Esophagus squamous epithelium (tissue), 5 donors: ENCODE measurements at places on chromosomes 7 and 10.

- DNase-seq, result no peak
Measured at GRCh38 chr7:101377189-101377736, 14.6 kb downstream of the COL26A1 start.

GRCh38 chr7:117937753-117938483 lies 64.7 kb upstream of the CTTNBP2 start:
- no peak for DNase-seq

DNA sequence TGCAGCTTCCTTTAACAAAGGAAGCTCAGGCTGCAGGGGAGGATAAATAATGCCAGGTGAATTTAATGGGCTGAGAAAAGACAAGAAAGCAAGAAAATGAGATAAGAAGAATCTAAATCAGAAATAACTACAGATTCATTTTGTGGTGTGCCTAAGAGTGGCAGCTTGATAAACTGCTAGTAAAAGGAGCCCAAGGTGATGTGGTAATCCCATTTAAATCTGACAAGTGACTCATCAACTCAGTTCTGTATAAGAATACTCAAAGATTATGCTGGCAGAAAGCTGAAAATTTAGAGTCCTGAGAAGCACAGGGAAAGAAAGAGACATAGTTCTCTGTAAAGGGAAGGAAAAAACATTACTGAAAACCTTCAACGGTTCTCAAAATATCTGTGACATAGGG lies 109.4 kb upstream of the PDE1C start:
- DNase-seq, result no peak

DNA sequence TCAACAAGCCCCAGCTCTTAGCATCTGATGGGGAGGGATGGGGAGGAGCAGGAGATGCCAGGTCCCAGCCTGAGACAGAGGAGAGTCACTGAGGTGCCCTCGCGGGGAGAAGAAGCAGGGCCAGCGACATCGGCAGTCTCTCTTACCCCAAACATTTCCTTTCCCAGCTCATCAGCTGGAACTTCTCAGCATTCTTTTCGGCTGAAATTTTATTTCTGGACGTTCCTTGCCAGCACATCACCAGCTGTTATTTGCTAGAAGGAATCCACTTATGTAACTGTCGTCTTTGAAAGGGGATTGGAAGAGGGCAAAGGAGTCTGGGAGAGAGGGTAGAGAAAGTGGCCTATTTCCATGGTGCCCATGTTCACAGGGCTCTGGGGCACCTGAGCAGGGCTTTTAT lies 101.0 kb upstream of the SHH start:
- DNase-seq, result no peak

GRCh38 chr7:24769014-24769830 lies 12.0 kb upstream of the GSDME start:
- DNase-seq, result no peak

GRCh38 chr7:29341156-29341555 lies 146.6 kb downstream of the CHN2 start:
- no peak for DNase-seq

GRCh38 chr10:22992075-22992474 lies 64.2 kb downstream of the ARMC3 start:
- no peak for DNase-seq

- DNase-seq, result no peak
Measured at GRCh38 chr10:16717622-16718395, 99.4 kb downstream of the RSU1 start.

GRCh38 chr10:66564287-66564686 lies 361.5 kb upstream of the LRRTM3 start:
- DNase-seq, result no peak

- DNase-seq, result no peak
Measured at GRCh38 chr7:34044306-34044643, 138.9 kb downstream of the BMPER start.

GRCh38 chr7:95491634-95492314 lies 6.0 kb downstream of the ASB4 start:
- no peak for DNase-seq

- no peak for DNase-seq
Measured at GRCh38 chr7:132752431-132752830, 176.2 kb upstream of the PLXNA4 start.

- DNase-seq, result no peak
Measured at GRCh38 chr7:48426966-48427555, 255.8 kb downstream of the ABCA13 start.

DNA sequence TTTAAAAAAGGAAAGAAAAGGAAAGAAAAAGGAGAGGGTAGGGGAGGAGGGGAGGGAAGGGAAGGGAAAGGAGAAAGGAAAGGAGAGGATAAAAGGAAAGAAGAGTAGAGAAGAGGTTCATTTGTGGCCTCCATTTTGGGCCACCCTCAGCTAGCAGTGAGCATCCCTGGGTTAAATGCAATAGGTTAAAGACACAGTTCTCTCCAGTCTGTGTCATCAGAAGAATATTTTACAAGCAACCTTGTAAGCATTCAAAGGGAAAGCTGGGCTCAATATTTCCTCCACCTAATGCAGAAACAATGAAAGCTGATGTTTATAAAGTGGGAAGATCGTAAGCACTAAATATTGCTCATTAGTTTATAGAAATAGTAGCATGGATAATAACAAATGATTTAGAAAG lies 219.1 kb upstream of the PITRM1 start:
- DNase-seq, result no peak

DNA sequence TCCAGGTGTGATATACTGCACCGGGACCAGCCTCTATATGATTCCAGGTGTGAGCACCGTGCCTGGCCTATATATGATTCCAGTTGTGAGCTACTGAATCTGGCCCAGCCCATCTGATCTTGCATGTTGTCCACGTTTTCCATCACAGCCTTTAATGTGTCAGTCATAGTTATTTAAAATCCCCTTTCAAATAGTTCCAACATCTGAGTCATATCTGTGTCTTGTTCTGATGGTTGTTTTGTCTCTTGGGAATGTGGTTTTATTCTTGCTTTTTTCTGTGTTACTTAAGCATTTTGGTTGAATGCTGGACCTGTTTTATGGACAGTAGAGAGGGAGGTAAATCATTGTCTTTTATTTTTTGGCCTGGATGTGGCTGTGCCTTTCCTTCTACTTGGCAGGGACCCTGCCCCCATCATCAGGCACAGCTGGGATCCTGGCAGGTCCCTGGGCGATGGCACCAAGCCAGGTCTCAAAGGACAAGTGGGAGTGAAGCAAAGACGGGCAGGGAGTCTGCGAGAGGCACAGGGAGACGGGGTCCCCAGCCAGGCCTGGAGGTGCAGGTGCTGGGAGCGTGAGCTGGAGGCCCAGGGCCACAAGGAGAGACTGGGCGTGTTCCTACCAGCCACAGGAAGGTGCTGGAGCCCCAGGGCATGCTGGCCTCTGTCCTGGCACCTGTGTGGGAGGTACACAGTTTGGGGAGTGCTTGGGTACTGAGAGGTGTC lies 94.7 kb downstream of the DYNC2I1 start:
- no peak for DNase-seq

DNA sequence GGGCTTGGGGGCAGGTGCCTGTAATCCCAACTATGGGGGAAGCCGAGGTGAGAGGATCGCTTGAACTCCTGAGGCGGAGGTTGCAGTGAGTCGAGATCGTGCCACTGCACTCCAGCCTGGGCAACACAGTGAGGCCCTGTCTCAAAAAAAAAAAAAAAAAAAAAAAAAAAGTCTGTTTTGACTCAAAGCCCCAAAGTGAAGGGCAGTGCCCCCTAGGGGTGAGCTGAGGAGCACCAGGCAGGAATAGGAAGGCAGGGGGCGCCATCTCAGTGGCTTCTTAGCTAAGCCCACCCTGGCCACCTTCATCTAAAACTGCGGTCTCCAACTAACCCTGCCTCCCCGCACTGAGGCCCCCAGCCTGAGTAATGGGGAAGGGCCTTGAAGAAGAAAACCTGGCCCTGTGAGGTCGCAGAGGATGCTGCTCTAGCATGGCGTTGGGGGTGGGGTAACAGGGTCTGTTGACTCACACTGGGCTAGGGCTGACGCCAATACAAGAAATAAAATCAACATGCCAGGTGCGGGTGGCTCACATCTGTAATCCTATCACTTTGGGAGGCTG lies 9.8 kb downstream of the PODXL start:
- no peak for DNase-seq

DNA sequence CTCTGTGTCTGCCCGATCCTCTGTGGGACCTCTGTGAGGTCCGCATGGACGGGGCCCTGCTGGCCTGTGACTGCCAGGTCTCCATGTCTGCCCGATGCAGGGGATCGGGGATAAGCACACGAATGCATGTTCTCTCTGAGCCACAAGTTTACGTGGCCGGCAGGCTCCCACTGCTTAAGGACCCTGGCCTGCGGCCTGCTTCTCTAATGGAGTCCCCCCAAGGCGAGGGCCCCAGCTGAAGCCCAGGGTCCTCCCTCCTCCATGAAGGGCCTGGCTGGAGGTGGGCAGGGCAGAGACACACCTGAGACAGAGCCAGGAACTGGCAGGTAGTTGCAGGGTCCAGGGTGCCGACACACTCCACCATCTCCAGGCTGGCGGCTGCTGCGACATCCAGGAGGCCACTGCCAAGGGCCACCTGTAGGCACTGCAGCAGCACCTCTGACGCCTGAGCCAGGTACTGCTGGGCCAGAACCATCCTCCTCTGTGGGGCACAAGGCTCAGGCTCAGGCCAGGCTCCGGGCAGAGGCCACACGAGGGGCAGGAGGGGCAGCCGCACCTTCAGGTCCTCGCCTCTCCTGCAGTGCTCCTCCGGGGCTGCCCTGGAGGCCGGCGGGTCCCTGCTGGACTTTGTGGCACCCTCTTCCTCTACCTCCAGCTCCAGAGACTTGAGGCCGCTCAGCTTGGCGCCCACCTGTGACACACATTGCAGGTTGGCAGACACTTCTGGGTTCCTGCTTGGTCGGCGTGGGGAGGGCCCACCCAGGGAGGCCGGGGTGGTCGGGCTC lies 60.9 kb upstream of the NKX6-2 start:
- no peak for DNase-seq

- DNase-seq, result no peak
Measured at GRCh38 chr7:3067606-3068380, 24.1 kb upstream of the CARD11 start.

- DNase-seq, result no peak
Measured at GRCh38 chr7:150453892-150454291, 3.5 kb downstream of the GIMAP8 start.

GRCh38 chr10:117503244-117504205 lies 39.0 kb upstream of the EMX2 start:
- DNase-seq, result no peak

DNA sequence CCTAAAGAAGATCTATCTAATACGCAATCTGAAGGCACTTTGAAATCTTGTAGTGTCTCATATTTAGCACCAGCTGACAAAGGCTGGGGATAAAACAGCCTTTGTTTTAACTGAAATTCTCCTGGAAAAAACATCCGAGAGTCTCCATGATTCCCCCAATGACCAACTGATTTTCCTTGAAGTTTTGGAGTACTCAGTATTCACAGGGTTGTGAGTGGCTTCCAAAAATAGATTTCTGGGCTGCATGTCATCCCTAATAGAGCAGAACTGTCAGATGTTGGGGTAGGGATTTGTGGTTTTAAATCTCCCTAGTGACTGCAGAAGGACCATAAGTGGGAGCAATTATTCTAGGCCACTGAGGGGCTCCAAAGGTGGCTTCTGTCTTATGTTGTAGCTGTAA lies 206.4 kb downstream of the TAX1BP1 start:
- DNase-seq, result no peak

DNA sequence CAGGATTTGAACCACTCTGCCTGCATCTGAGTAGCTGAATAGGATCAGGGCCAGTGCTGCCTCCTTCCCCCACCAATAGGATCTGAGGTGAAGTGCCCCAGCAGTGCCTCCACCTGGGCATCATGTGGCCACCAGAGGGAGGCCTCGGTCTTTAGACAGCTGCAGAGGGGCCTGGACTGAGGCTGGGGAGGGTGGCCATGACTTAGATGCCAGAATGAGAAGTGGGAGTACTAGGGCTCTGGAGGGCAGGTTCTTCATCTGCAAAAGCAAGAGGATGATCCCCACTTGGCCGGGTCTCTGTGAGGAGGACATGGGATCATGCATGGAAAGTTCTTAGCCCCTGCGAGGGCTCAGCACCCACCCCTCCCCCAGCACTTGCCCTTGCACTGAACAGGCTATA lies 56.9 kb downstream of the NEUROG3 start:
- DNase-seq, result no peak

- DNase-seq, result no peak
Measured at GRCh38 chr7:721619-722248, 4.8 kb upstream of the DNAAF5 start.

DNA sequence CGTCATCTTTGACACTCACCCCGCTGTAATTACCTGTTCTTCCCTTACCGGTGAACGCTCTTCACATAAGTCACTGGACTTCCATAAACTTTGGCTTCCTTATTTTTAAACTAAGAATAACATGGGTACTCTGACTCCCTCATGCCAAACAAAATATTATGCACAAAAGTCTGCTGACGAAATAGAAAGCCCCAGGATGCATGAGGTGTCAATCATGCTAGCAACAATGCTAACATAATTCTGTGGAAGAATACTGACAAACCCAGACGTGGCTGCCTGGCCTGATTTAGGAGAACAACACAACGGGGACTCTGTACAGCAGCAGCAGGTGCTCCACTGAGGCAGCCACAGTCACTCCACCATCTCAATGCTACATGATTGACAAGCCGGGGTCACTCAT lies 137.5 kb downstream of the CCDC71L start:
- no peak for DNase-seq

DNA sequence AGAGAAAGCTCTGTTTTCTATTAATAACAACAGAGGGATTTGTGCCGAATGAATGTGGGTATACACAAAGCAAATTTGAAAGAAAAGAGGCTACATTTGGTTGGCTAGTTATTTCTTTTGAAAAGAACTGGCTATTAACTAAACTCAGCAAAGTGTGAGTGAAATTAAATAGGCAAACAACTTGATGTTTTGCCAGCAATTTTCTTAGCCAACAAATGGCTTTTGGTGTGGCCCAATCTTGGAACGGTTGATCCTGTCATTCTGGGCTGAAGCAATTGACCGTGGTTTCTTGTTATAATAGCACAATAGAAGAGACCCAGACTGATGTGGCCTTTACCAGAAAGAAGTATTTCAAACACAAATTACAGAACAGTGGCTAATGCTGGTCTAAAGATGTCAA lies 898.6 kb downstream of the KCNMA1 start:
- DNase-seq, result no peak

DNA sequence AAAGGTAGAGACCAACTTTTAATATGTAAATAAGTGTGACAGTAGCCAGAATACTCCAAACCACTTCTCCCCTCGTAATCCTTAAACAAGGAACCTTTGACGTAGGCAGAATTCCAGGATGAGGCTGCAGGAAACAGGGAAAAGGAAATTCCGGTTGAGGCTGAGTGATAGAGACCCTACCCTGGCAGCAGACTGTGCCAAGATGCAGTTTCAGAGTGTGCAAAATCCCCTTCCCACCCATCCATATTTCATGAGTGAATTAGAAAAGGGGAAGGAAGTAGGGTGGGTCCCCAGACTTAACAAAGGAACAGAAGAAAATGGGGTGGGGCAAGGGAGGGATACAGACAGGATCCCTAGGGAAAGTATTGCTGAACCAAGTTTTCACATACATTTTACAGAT lies 143.0 kb downstream of the RAPGEF5 start:
- no peak for DNase-seq

GRCh38 chr10:124005091-124005490 lies 88.3 kb downstream of the CHST15 start:
- no peak for DNase-seq

GRCh38 chr7:46032942-46033341 lies 111.9 kb upstream of the IGFBP3 start:
- DNase-seq, result no peak
